Calu3 (cell line): ENCODE measurements at places on chromosomes 6 and 20. TPM values are rescaled to one million over a fixed set of nuclear protein-coding genes. Genes with fewer than 3 reads are reported as not detected.
A peak's percentile ranks its signal among the peaks of the same experiment; 100 is the strongest.

GRCh38 chr20:49318430-49319207 is 40.8 kb upstream of the ZNFX1 start:
- no peak overlapping the region for H3K27ac ChIP-seq
- H3K4me3 ChIP-seq: no peak overlapping the region
- H3K36me3 ChIP-seq: no peaks in the 10 kb centered on the region
- peaks cover 47% of the 10 kb centered on the region for H3K27me3 ChIP-seq
- H3K4me1 ChIP-seq: no peaks in the 10 kb centered on the region

The POPDC3 gene
- 2.8 and 3.8 TPM in 2 replicates for total RNA-seq

The SLC22A1 gene
- total RNA-seq: 4.5 and 5.0 TPM in 2 replicates

DNA sequence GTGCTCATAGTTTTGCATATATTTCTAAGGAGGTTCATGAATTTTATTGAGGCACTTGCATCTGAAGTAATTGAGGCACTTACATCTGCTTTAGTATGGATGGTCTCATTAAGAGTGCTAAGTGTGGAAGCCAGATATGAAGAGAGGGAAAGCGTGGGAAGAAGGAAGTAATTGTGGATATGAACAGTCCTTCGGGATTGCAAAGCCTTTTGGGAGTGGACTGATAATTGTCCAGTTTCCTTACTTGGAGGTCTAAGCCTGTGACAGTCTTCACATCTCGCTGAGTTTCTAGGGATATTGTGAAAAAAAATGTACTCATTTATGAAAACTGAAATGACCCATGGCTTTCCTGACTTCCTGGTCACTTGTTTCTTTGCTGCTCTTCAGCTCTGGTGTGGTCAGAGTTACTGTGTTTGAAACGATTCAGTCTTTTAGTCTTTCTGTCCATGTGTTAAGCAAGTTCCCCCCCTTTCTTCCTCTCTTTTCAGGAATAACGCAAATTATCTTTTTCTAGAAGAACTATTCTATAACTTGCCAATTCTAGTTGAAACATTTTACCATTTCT is 137.3 kb downstream of the ZFAND3 start:
- H3K27ac ChIP-seq: no peak overlapping the region
- no peak for DNase-seq
- peaks cover 5% of the 10 kb centered on the region for H3K36me3 ChIP-seq
- no peaks in the 10 kb centered on the region for H3K27me3 ChIP-seq
- H3K4me3 ChIP-seq: no peak overlapping the region

DNA sequence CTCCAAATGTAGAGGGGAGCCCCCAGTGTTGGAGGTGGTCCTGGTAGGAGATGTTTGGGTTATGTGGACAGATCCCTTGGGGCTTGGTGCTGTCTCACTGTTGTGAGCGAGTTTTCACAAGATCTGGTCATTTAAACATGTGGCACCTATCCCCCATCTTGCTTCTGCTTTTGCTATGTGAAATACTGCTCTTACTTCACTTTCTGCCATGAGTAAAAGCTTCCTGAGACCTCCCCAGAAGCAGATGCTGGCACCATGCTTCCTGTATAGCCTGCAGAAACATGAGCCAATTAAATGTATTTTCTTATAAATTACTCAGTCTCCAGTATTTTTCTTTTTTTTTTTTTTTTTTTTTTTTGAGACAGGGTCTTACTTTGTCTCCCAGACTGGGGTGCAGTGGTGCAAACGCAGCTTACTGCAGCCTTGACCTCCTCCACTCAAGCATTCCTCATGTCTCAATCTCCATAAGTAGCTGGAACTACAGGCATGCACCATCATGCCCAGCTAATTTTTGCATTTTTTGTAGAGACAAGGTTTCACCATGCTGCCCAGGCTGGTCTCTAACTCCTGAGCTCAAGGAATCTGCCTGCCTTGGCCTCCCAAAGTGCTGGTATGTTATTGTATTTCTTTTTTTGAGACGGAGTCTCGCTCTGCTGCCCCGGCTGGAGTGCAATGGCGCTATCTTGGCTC is 177.1 kb downstream of the ALDH8A1 start:
- H3K4me1 ChIP-seq: no peaks in the 10 kb centered on the region
- no peak overlapping the region for H3K27ac ChIP-seq
- H3K4me3 ChIP-seq: no peak overlapping the region

- peaks cover 39% of the 10 kb centered on the region for H3K36me3 ChIP-seq
- no peaks in the 10 kb centered on the region for H3K4me1 ChIP-seq
- H3K4me3 ChIP-seq: no peak overlapping the region
- no peaks in the 10 kb centered on the region for H3K27me3 ChIP-seq
- DNase-seq: no peak
These were observed 43.3 kb upstream of the SCGN start for GRCh38 chr6:25608558-25609174.

GRCh38 chr6:166471797-166472260 is 89.1 kb upstream of the MPC1 start:
- H3K27ac ChIP-seq: no peak overlapping the region
- no peak overlapping the region for H3K4me3 ChIP-seq
- no peaks in the 10 kb centered on the region for H3K36me3 ChIP-seq
- no peak for DNase-seq
- no peaks in the 10 kb centered on the region for H3K27me3 ChIP-seq
- peaks cover 4% of the 10 kb centered on the region for H3K4me1 ChIP-seq

- no peaks in the 10 kb centered on the region for H3K36me3 ChIP-seq
- no peak for DNase-seq
- H3K27ac ChIP-seq: no peak overlapping the region
- no peaks in the 10 kb centered on the region for H3K27me3 ChIP-seq
These were observed 153.7 kb downstream of the MOXD1 start for GRCh38 chr6:132247381-132248159.

The LMBRD1 gene
- total RNA-seq: 35.7 and 36.6 TPM in 2 replicates

The MATN4 gene
- 0.17 and 0.29 TPM in 2 replicates for total RNA-seq

DNA sequence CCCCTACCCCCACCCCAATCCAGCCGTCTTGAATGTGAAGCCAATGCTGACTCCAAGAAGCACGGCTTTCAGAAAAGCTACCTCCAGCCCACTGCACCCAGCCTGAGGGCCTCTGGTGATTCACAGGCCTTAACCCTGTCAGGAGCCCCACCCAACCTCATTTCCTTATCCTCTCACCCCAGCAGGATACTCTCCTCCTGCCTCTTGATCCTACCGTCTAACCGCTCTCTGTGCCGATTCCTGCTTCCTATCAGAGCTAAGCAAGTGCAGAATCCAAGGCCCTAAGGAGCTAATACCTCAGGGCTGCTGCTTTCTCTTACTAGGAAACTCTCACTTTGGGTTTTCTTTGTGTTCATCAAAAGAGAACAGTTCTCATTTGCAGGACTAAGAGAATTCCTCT is 47.2 kb downstream of the TRERF1 start:
- peak; percentile 74 for DNase-seq
- H3K4me1 ChIP-seq: peaks cover 30% of the 10 kb centered on the region
- H3K4me3 ChIP-seq: peak overlapping the region; percentile 2
- no peaks in the 10 kb centered on the region for H3K27me3 ChIP-seq
- no peak overlapping the region for H3K27ac ChIP-seq
- no peaks in the 10 kb centered on the region for H3K36me3 ChIP-seq

The PHF20 gene
- 47.4 and 56.7 TPM in 2 replicates for total RNA-seq

DNA sequence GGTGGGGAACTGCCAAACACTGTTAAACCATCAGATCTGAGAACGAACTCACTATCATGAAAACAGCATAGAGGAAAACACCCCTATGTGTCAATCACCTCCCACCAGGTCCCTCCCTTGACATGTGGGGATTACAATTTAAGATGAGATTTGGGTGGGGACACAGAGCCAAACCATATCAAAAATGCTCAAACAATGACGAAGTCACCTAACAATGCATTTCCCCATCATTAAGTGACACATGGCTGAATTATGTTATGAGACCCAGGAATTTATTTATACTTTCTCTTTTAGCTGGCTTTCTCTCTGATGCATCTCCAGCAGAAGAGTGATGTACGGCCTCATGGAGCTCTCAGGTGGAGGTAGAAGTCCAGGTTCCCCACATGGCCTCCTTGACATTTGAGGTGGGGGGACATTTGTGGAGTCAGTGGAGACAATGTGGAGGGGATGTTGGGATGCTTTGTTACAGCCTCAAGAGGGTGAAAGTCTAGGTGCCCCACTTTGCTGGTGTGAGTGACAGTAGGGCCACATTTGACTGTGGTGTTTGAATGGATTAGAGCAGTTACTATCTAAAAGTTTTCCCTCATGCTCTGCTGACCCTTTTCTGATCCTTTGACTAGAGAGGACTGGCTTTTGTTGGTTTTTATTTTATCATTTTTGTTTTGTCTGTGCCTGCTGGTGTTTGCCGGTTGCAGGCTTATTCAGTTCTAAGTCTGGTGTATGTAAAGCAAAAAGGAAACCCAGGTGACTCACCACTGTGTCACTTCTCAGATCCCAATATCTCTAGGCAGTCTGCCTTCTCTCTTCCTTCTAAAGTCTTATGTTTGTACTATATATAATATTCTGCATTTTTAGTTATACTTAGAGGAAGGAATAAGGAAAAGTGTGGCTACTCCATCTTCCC is 18.5 kb upstream of the DCBLD1 start:
- H3K4me1 ChIP-seq: peaks cover 29% of the 10 kb centered on the region
- no peak overlapping the region for H3K4me3 ChIP-seq
- no peak for DNase-seq
- no peaks in the 10 kb centered on the region for H3K36me3 ChIP-seq
- no peaks in the 10 kb centered on the region for H3K27me3 ChIP-seq

DNA sequence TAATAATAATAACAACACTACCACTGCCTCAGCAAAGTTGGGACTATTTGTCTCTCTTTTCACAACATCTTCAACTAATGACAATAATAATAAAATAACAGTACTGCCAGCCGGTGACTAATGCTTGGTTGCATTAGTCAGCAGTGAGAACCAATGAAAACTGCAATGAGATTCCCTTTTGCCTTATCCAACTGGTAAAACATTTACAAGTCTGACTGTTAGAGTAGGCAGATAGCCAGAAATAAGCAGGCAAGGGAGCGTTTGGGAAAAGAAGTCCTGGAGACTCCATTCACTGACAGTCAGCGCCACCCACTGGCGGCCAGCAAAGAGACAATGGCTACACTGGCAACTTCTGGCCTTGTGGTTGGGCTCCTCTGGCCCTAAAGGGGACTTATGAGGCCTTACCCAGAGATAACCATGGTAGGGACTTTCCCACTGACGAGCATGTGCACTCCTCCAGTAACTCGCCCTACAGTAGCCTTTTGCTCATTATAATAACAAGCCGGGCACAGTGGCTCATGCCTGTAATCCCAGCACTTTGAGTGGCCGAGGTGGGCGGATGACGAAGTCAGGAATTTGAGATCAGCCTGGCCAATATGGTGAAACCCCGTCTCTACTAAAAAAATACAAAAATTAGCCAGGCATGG is 3.4 kb upstream of the NSFL1C start:
- H3K27ac ChIP-seq: peak overlapping the region; percentile 75
- DNase-seq: peak; percentile 92
- H3K36me3 ChIP-seq: peaks cover 41% of the 10 kb centered on the region
- H3K4me1 ChIP-seq: peaks cover 62% of the 10 kb centered on the region
- H3K27me3 ChIP-seq: no peaks in the 10 kb centered on the region
- H3K4me3 ChIP-seq: peak overlapping the region; percentile 23

DNA sequence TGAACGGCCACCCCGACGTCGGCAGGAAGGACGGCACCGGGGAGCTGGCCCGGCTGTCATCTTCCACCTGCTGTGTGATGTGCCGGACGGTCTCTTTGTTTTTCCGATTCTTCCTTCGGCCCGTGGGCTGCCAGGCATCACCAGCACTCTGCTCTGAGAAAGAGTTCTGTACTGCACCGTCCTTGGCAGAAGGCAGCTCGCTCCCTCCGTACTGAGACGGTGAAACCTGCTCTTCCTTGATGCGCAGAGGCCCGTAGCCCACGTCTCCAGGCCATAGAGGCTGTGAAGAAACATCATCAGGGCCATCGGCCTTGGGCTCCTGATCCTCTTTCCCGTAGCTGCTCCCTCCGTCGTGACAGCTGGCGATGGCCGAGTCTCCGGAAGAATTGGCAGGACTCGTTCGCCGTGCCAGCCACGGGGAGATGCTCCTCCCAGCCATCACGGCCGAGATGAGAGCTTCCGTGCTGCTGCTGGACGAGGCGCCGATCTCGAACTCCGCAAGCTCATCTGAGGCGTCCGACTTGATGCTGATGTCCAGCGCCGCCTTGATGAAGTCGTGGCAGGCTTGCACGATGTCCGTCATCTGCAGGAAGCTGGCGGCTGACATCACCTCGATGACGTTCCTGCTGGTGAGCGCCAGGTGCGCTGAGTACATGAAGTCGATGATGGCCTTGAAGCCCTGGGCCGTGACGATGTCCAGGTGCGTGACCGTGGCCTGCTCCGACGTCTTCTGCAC is 41.1 kb downstream of the ZBTB46 start:
- no peak overlapping the region for H3K27ac ChIP-seq
- H3K27me3 ChIP-seq: peaks cover 19% of the 10 kb centered on the region
- DNase-seq: no peak
- H3K36me3 ChIP-seq: no peaks in the 10 kb centered on the region
- no peak overlapping the region for H3K4me3 ChIP-seq
